ENCODE measurements at places on chromosomes 3 and 15.

- DNase-seq, result no peak
Measured at GRCh38 chr3:178112134-178112533, 424.1 kb upstream of the KCNMB2 start.

DNA sequence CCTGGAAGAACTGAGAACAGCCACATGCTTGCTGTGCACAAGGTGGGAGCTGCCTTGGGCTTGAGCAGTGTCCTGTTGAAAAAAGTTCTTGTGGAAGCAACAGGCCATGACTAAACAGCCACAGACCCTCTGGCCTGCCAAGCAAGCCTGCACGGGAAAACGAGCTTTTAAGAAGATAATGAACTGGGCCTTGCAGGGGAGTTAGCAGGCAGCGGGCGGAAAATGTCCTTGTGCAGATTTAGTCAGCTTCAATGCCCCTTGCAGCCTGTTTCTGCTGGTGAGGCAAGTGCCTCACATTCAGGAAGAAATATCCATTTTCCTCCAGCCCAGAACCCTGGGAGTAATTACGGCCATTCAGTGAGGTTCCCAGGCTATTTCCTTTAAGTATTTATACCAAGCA, 126.2 kb upstream of the KLHL25 start:
- no peak for DNase-seq

GRCh38 chr3:57919987-57920386, 88.2 kb upstream of the FLNB start:
- DNase-seq, result no peak

DNA sequence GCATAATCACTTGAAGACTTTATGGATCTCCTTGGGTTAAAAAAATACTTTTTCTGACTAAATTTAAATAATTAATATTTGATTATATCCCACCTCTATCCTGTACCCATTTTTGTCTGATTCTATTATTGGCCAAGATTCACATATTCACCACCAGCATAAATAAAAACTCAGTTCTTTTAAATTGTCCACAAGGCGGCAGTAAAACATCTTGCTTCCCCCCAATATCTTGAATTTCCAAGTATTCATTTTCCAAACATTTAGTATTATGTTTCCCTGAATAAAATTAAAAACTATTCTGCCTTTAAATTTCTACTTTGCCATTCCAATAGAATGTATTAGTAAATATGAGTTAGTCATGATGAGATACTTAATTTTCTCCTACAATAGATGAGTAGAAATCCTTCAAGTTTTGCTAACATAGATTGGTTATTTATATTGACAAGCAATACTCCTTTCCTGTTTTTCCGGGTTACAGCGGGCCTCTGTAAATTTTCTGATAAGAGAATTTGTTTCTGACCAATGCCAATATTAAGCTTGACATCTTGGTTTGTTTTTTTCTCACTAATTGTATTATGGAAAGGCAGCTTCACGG, 218.7 kb upstream of the MDFIC2 start:
- no peak for DNase-seq

GRCh38 chr15:72760590-72761260, 22.8 kb downstream of the ADPGK start:
- DNase-seq, result no peak

DNA sequence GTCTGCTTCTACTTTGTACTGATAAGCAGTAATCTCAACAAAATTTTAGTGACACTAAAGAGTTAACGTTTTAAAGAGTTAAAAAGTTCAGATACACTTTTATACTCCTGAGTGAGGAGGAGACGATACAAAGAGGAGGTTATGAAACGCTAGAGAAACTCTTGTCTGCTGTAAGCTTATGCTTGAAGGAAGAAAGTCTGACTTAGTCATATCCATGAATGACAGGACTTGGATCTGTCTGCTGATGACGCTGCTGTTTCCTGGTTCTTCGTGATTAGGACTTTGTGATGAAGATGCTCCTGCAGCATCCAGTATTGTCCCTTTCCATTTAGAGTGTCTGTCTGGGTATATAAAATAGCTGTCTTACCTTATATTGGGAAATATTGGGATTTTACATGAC, 15.8 kb downstream of the TCF12 start:
- DNase-seq, result no peak

DNA sequence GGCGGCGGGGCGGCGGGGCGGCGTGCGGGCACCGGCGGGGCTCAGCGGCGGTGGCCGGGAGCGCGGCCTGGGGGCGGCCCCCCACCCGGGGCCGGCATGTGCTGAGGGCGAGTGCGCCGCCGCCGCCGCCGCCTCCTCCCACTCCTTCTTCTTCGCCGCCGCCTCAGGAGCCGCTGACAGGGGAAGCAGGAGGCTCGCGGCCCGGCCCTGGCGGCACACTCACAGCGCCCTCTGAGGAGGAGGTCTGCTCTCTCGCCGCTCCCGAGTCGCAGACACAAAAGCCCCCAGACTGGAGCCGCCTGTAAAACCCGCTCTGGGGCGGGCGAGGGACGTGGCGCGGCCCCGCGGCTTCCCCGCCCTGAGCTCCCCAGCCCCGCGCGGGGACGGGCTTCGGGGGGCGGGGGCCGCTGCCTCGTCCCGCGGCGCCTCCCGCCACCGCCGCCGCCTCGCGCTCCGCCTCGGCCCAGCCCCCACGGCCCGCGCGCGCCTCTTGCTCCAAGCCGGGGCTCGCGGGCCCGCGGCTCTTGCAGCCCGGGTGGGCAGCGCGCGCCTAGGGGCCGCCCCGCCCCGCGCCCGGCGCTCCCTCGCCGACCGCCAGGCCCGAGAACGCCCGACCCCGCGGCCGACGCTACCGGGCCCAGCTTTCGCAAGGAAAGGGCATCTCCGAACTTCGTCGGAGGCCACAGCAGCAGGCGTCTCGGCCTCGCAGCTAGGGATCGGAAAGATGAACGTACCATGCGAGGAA, at the start of gene PYGO1:
TSS of gene PYGO1 (minus strand) at position 276 of the 745 bp plus-strand sequence. CDS start 462 bp downstream, outside the sequence.
- peak; percentile 35 for DNase-seq

DNA sequence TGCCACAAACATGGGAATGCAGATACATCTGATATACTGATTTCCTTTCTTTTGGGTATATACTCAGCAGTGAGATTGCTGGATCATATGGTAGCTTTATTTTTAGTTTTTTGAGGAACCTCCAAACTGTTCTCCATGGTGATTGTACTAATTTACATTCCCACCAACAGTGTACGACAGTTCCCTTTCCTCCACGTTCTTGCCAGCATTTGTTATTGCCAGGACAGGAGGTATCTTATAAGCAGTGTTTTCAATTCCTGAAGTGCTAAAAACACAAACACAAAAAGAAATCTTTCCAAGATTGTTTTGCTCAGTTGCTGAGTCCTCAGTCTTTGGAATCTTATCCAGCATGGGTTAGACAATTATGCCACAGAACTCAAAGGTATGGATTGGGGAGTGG, 13.5 kb downstream of the GTF2E1 start:
- no peak for DNase-seq

DNA sequence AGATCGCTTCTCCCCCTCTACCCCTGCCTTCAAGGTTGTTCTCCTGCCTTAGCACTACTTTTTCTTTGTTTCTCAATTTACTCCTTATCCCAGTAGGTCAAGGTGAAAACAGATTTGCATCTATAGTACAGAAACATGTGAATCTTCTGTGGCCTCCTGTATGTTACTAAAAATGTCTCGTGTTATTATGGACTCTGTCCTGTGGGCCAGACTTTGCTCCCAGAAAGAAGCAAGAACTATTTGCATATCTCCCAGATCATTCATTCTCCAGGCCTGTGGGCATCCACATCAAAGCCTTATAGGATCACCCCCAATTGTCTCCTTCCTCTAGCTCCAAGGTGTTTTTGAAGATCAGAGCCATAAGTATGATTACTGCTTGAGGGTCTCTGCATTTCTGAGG, 169.5 kb upstream of the ROPN1 start:
- no peak for DNase-seq
